ENCODE measurements at places on chromosomes 13 and 19.

DNA sequence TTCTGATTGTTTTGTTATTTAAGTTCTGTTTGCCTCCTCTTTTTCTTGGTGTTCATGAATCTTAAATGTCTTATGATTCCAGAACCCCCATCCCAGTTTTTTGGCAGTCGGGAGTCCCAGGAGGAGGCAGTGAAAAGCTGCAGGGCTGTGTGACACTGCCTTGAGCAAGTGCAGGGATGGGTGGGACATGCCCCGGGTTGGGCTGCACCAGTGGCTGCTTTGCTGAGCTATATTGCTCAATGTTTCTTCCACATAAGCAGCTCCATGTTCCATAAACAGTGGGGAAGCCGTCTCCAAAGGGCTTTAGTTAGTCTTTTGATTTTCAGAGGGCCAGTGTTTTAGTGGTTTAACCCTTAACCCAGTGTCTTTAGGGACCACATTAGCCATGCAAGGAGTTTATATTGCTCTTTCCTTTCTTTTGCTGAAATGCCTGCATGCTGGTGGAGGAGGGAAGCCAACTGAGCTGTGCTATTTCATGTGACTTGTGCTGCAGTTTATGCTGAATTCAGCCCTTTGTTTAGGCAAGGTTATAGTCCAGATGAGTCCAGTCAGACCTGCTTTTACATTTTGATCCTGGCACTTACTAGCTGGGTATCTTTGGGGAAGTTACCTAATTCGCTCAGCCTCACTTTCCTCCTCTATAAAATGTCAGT is 13.1 kb downstream of the ATP8A2 start:
- no peak for DNase-seq

- DNase-seq: no peak
Observed at GRCh38 chr19:16566702-16567101, 5.5 kb downstream of the SLC35E1 start.

DNA sequence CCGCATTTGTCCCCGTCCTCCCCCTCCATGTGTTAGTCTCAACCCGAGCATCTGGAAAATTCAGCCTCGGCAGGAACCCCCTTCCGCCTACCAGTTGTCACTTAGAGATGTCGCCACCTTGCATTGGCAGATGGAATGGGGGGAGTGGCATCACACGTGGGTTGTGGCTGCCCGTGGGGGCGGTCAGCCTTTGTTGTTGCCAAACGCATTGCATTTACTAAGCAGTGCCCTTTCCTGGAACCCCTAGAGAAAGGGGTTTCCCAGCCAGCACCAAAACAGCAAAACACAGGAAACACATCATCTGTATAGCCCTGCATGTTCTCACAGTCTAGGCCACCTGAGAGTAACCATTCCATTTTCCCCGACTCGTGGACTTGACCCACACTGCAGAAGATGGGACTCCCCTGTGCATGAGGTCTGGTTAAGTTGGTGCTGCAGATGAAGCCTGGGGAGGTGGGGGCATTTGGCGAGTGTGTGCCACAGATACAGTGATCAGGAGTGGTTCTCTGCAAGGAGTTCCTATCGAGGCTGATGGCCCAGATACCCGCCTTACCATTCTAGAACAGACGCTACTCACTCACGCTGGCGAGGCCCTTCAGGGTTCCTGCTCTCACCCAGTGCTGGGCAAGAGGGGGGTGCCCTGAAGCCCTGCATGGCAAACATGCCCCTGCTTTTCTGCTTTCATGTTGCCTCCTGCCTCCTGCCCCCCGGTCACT is 38.3 kb downstream of the TMED1 start:
- DNase-seq: peak; percentile 51

DNA sequence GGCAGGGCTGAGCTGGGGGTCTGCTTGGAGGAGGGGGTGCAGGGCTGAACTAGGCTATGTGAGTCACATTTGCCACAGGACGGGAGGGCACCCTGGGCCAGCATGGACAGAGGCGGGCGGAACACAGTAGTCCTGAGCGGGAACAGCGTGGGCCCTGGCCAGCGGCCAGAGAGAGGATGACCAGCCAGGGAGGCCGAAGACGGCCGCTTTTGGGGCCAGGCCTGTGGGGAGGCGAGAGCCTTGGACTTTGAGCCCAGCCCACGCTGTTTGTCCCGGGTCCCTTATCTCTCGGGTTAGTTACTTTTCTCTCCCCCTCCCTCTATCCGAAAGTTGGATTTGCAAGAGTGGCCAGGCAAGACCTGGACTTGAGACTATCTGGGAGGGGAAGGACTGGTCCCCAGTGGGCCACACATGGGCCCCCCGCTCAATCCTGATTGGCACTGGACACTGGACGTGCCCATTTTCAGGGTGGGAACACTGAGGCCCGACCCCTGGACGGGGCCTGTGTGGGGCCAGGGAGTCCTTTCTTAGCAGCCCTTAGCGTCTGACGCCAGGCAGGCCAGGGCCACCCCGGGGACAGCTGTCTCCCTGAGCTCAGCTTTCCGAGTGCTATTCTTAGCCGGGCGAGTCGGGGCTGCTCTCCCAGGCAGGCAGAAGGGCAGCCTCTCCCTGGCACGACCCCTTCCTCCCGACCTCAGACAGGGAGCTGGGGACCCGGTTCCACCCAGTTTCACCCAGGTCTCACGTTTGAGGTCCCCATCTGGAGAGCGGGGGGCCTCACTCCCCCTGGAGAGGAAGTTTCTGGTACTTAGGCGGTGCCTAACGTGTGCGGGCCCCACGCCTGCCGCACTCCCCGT is 833 bp downstream of the GAMT start:
- no peak for DNase-seq

DNA sequence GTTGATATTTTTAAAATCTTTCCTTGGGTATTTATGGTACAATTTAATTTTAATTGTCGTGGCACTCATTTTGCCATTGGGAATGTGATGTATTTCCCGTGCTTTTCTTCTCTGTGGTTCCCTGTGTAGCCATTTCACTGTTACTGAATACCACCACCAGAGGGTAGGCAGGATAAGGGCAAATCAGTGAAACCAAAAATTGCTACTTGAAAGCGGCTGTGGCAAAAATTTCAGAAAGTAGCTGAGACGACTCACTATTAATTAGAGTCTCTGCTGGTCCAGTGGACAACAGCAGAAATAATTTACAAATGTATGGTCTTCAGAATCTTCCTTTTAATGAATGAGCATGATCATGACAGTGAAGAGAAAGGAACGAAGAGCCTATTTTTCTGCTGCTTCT is 34.4 kb upstream of the MIR17HG start:
- DNase-seq: no peak

GRCh38 chr19:45881909-45882528 is 3.9 kb downstream of the IRF2BP1 start:
- DNase-seq: no peak

DNA sequence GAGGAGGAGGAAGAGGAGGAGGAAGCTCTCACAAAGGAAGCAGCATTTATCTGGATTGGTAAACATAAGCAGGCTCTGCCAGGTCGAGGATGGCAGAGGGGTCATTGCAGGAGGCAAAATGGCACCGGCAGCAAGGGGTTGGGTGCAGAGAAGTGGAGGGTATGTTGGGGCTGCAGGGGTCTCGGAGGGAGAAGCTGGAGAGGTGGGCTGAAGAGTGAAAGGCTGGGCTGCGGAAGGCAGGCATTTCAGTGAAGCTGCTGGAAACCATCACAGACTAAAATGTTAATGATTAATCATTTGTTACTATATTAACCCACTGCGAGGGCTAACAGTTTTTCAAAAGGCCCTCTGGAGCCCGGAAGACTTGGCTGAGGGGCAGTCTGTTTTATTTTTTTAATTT is 24.6 kb downstream of the TPT1 start:
- no peak for DNase-seq
